GM20000 (cell line): ENCODE measurements at places on chromosomes 5 and 9.

- DNase-seq: no peak
Measured at GRCh38 chr5:177542816-177543465, 11.4 kb downstream of the FAM193B start.

- no peak for DNase-seq
Measured at GRCh38 chr5:163867738-163868137, 362.3 kb downstream of the MAT2B start.

DNA sequence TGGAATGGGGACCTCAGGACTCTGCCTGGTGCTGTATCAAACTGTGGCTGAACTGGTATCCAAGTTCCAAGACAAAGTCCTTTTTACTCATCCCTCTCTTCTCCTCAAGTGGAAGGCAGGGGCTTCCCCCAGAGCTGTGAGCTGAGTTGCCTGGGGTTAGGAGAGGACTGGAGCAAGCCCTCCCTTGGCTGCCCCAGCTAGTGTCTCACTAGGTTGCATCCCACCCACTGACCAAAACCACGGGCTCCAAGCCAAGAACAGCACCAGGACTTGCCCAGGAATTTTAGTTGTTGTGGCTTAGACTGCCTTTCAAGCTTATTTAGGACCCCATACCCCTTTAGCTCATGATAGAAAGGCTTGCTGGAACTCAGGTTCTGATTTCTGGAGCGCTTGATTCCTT, 158.7 kb upstream of the TNC start:
- no peak for DNase-seq

- peak; percentile 41 for DNase-seq
Measured at GRCh38 chr5:102762095-102762534, 7.0 kb downstream of the PAM start.

DNA sequence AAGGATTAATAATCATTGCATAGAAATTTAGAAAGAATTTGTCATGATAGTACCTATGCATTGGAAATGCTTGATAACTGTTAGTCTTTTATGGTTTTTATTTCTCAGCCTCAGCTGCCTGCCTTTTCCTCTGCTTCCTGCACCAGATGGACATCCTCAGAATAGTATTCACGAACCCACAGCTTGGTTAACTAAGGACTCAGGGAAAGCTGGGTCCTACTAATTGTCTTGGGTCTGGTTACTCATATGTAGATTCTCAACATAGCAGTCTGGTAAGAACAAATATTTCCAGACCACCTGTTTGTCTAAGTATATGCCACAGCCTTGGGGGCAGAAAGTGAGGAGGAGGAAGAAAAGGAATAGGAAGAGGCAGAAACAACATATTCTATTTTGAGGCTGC, 464.5 kb upstream of the SMARCA2 start:
- DNase-seq: no peak

- no peak for DNase-seq
Measured at GRCh38 chr5:53360811-53361210, 119.6 kb upstream of the FST start.

- DNase-seq: peak; percentile 13
Measured at GRCh38 chr9:29691758-29692407, 2118.6 kb upstream of the C9orf72 start.

GRCh38 chr5:162824360-162824759, 613.0 kb upstream of the CCNG1 start:
- DNase-seq: peak; percentile 10

DNA sequence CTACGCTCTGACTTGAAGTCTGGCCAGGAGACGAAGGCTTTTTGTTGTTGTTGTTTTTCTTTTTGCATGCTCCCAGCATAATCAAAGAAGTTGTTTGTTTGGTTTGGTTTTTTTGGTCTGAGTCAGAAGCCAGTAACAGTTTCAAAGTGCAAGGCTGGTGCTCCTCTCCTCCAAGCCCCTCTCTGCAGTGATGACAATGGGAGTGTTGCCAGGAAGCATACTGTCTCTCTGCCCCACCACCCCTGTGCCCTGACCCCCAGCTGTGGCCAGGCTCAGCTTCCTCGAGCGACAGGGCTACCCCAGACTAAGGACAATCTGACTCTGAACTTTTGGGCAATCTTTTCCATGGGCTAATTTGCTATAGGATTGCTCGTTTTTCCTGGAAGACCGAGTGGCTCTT, 173.8 kb upstream of the PITX1 start:
- no peak for DNase-seq

- no peak for DNase-seq
Measured at GRCh38 chr5:7078901-7079300, 317.0 kb upstream of the ADCY2 start.

GRCh38 chr5:10140195-10140973, 109.3 kb downstream of the ATPSCKMT start:
- DNase-seq: no peak

DNA sequence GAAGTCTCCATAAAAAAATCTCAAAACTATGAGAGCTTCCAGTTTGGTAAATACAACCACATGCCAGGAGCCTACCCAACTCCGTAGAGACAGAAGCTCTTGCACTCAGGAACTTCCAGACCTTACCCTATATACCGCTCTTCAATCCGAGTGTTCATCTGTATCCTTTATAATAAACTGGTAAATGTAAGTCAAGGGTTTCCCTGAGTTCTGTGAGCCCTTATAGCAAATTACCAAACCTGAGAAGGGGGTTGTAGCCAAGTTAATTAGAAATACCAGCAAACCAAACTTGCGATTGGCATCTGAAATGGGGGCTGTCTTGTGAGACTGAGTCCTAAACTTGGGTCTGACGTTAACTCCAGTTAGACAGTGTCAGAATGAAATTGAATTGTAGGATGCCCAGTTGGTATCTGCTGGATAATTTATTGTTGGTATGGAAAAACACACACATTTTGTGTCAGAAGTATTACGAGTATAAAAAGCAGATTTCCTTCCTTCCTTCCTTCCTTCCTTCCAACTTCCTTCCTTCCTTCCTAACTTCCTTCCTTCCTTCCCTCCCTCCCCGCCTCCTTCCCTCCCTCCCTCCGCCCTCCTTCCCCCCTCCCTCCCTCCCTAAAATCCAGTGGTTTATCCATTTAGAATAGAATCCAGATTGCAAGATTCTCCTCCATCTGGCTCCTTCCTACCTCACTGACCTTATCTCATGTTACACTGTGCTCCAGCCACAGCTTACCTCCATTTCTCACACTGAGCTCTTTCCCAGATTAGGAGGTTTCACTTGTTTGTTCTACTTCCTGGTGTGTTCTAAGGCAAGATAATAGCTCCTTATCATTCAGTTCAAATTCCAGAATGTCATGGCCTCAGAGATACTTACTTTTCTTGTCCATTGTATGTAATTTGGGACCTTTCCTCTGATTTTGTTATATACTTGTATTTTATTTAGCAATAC, 196.7 kb downstream of the WDR70 start:
- no peak for DNase-seq

GRCh38 chr9:95607507-95607906, 90.7 kb upstream of the PTCH1 start:
- no peak for DNase-seq

DNA sequence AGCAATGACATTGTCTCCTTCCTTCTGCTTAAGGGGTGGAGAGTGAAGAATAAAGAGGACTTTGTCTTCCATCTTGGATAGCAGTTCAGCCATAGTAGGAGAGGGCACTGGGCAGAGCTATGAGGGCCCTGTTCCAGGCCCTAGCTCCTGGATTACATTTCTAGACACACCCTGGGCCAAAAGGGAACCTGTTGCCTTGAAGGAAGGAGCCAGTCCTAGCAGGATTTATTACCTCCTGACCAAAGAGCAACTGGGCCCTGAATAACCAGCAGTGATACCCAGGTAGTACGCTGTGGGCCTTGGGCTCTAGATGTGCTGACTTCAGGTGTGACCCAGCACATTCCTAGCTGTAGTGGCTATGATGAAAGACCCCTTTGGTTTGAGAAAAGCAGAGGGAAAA, 95.8 kb downstream of the RMI1 start:
- no peak for DNase-seq

- DNase-seq: peak; percentile 53
Measured at GRCh38 chr9:21852754-21853153, 50.3 kb downstream of the MTAP start.
